Breast epithelium (tissue), 4 donors: ENCODE measurements at places on chromosomes 11 and 22.

DNA sequence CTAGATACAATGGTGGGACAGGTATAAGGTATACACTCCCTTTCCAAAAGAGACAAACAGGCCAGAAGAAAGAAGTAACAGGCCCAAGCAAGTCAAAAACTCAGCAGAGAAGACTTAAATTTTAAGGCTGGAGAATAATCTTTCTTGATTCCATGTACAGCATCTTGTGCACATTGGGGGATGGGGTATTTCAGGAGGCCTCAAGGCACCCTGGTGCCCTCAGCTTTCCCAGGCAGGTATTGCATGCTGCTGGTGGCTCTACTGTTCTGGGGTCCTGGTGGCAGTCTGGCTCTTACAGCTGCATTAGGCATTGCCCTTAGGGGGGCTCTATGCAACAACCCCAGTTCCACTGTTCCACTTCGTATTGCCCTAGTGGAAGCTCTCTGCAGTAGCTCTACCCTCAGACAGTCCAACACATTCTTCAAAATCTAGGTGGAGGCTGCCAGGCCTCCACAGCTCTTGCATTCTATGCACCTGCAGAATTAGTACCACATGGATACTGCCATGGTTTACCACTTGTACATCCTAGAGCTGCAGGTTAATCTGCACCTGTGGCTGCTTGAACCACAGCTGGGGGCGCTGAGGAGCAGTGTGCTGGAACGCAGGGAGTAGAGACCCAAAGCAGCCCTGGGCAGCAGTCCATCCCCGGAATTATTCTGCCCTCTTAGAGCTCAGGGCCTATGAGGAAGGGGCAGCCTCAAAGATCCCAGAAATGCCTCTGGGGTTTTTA is 4.2 kb upstream of the CTSC start:
- H3K36me3 ChIP-seq: no peaks in the 10 kb centered on the region
- no peaks in the 10 kb centered on the region for H3K27me3 ChIP-seq
- no peak overlapping the region for H3K27ac ChIP-seq

DNA sequence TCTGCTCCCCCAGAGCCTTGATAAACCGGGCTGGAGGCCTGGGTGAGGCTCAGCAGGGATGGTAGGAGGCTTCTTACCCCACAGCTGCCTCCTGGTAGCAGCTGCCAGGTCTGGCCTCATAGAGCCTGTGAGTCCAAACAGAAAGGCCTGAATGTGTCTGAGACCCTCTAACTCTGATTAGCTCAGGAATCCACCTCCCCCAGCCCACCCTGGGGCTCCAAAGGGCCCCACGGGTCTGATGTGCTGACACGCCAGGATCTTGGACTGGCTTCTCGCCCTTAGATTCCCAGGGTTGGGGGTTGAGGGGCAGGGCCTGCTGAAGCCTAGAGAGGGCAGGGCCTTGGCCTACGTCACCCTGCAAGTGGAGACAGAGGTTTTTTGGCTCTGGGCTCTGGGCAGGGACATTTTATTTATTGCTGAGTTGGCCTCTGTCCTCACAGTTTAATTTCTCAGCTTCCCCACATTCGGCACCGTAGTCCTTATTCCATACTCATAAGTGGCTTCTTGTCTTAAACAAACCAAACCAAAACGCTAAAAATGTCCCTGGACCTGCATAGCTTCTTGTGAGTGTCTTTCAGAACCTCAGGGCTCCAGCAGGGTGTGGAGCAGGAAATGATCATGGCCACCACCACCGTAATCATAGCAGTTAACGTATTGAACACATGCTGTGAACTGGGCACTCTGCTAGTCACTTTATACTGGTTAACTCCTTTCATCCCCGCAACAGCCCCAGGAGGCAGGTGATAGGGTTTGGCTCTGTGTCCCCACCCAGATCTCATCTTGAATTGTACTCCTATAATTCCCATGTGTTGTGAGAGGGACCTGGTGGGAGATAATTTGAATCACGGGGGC is 25.1 kb downstream of the KIAA1671 start:
- no peaks in the 10 kb centered on the region for H3K36me3 ChIP-seq
- no peak for DNase-seq
- H3K4me1 ChIP-seq: peaks cover 8% of the 10 kb centered on the region
- H3K27me3 ChIP-seq: no peaks in the 10 kb centered on the region
- peak overlapping the region; percentile 86 for H3K27ac ChIP-seq
- no peak overlapping the region for H3K4me3 ChIP-seq

DNA sequence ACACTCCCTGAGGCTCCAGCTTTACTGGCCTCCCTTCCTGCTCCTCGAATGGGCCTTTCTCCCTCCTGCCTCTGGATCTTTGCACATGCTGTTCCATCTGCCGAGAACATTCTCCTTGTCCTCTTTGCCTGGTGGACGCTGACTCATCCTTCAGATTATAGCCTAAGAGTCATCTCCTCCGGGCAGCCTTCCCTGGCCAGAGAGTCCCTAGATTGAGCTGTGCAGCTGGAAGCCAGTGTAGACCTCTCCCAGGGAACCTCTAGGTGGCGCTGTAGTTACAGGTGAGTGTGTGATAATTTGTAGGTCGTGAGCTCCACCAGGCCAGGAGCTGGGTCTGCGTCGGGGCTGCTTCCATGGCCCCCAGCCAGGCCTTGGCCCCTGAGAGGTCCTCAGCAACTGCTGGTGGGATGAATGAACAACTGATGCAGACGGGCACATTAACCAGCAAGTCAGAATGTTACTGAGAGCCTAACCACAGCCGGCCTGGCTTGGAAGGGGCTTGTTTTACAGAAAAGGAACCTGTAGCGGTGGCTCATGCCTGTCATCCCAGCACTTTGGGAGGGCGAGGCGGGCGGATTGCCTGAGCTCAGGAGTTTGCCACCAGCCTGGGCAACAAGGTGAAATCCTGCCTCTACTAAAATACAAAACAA is 8.7 kb downstream of the PNPLA5 start:
- no peak overlapping the region for H3K27ac ChIP-seq
- H3K36me3 ChIP-seq: no peaks in the 10 kb centered on the region
- peaks cover 40% of the 10 kb centered on the region for H3K27me3 ChIP-seq
- H3K4me3 ChIP-seq: no peak overlapping the region

DNA sequence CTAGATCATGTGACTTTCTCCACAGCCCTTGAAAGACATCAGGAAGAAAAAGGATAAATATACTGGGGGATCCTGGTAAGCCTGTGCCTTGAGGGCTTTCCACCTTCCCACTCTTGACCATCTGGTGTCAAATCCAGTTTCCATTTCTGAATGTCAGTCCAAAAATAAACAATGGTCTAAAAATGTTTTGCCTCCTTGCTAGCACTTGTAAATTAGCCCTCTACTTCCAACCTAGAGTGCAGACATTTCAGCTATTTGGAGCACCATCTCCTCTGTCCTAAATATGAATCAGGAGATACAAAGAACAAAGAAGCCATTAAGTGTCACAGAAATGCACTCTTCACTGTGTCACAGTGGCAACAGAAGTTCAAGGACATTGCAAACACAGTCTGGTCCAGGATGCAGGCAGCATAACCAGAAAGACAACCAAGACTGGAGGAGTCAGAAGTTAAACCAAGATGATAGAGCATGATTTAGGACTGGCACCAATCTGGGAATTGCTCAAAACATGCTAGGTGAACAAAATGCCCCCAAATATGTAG is 88.1 kb downstream of the CCDC34 start:
- H3K27me3 ChIP-seq: no peaks in the 10 kb centered on the region
- H3K36me3 ChIP-seq: no peaks in the 10 kb centered on the region
- DNase-seq: no peak
- no peaks in the 10 kb centered on the region for H3K4me1 ChIP-seq
- no peak overlapping the region for H3K27ac ChIP-seq

DNA sequence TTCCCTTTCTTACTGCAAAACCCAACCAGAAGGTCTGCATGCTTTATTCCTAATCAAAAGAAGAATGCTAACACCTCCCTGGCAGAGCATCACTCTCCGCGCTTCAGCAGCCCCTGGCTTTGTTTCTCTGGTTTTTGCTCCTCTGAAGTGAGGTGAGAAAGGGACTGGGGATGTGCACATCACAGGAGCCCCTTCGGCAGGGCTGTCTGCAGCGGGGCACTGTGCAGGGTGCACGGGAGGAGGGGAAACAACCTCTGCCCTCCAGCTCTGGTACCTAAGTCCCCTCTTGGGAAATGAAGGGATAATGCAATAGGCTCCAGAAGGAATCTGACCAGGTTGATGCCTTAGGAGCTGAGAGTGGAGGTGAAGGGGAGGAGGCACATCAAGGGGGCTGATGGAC is 312.7 kb downstream of the NTM start:
- no peaks in the 10 kb centered on the region for H3K4me1 ChIP-seq
- DNase-seq: no peak
- peaks cover 33% of the 10 kb centered on the region for H3K27me3 ChIP-seq
- H3K36me3 ChIP-seq: no peaks in the 10 kb centered on the region

DNA sequence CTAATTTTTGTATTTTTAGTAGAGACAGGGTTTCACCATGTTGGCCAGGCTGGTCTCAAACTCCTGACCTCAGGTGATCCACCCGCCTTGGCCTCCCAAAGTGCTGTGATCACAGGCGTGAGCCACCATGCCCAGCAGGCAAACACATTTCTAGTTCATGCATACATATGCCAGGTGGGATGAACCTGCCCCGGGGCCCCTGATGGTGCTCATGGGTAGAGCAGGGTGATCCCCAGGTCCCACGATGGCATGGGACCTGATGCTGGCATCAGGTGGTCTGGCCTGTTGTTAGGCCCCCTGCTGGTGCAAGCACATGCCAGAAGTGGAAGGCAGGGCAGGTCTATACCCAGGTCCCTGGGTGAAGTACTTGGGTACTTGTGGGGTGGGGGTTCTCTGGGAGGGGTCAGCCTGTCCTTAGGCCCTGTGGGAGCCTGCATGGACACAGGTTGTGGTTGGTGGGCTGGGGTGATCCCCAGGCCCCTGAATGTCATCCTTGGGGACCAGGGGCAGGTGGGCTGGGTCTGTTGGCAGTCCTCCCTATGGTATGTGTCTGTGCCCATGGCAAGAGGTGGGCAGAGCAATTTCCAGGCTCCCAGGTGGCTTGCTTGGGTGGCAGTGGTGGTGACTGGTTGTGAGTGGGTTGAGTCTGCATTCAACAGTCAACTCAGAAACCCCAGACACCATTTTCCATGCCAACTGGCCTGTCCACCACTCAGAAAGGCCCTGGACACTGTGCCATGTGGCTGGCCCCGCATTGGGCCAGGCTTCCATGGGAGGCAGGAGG is 9.6 kb upstream of the RGL4 start:
- DNase-seq: peak; percentile 47
- H3K4me1 ChIP-seq: no peaks in the 10 kb centered on the region
- no peak overlapping the region for H3K4me3 ChIP-seq
- H3K27me3 ChIP-seq: no peaks in the 10 kb centered on the region
- no peak overlapping the region for H3K27ac ChIP-seq
- no peaks in the 10 kb centered on the region for H3K36me3 ChIP-seq

GRCh38 chr11:104148074-104148473 is 15.9 kb downstream of the PDGFD start:
- no peak for DNase-seq
- H3K4me3 ChIP-seq: no peak overlapping the region
- H3K36me3 ChIP-seq: no peaks in the 10 kb centered on the region
- no peaks in the 10 kb centered on the region for H3K27me3 ChIP-seq

- no peak for DNase-seq
- peaks cover 22% of the 10 kb centered on the region for H3K4me1 ChIP-seq
- H3K27ac ChIP-seq: peak overlapping the region; percentile 67
- H3K27me3 ChIP-seq: no peaks in the 10 kb centered on the region
- no peak overlapping the region for H3K4me3 ChIP-seq
Observed at GRCh38 chr11:48088682-48089050, 108.3 kb downstream of the PTPRJ start.

DNA sequence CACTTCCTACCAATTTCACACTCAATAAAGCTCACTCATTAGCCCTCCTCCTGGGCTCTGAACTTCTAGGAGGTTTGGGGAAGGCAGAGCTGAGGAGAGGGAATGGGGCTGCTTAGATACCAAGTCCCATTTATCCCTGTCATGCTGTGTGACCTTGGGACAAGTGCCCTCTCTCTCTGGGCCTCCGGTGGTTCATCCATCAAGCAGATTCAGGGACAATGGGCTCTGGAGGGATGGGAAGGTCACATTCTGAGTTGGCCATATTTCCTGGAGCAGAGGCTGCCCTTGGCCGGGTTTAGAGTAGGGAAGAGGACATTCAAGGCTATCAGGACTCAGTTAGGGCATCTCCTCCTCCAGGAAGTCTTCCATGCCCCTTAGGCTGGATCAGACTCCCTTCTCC is 66.7 kb downstream of the PDE2A start:
- no peaks in the 10 kb centered on the region for H3K36me3 ChIP-seq
- no peaks in the 10 kb centered on the region for H3K4me1 ChIP-seq
- no peak for DNase-seq
- no peak overlapping the region for H3K27ac ChIP-seq
- no peaks in the 10 kb centered on the region for H3K27me3 ChIP-seq

DNA sequence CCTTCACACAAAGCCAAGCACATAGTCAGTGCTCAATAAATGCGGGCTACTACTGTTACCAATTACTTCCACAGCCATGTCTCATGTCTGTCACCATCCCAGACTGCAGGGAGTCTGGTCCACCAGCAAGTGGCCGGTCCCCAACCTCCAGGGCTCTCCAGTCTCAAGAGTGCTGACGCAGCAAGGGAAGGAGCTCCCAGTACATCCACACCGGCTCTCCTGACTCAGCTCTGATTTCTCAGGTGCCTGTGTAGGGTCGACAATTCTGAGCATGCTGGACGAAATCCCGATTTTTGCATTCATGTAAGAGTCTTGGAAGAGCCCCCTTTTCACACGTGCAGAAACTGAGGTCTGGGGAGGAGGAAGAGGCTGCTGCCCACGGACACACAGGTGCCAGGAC is 10.3 kb upstream of the NEFH start:
- no peaks in the 10 kb centered on the region for H3K36me3 ChIP-seq
- no peak for DNase-seq
- H3K27ac ChIP-seq: no peak overlapping the region
- no peaks in the 10 kb centered on the region for H3K4me1 ChIP-seq
- peak overlapping the region; percentile 47 for H3K4me3 ChIP-seq

- H3K36me3 ChIP-seq: no peaks in the 10 kb centered on the region
- DNase-seq: no peak
- no peaks in the 10 kb centered on the region for H3K27me3 ChIP-seq
- no peak overlapping the region for H3K4me3 ChIP-seq
- no peaks in the 10 kb centered on the region for H3K4me1 ChIP-seq
- peak overlapping the region; percentile 99 for H3K27ac ChIP-seq
Observed at GRCh38 chr11:75313513-75314272, 37.8 kb downstream of the ARRB1 start.

DNA sequence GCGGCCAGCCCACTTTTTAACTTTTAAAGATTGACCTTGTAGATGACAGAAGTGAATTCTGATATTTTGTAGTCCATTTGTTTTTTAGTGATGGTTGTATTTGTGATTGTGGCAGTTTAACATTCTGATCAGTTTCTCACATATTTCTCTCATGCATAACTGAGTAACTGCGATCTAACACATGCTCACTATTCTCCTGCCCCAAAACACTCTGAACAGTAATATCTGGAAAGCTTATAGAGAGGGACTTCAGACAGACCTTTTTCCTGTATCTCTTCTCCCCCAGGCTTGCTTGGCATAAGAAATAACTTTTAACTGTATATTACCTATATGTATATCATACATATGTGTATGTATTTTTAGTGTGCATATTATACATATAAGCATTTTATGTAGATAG is 37.3 kb upstream of the MYO18B start:
- no peak for DNase-seq
- no peak overlapping the region for H3K27ac ChIP-seq
- no peaks in the 10 kb centered on the region for H3K4me1 ChIP-seq
- H3K4me3 ChIP-seq: no peak overlapping the region

GRCh38 chr11:64867748-64868462 is 10.5 kb downstream of the EHD1 start:
- peak overlapping the region; percentile 75 for H3K27ac ChIP-seq
- peaks cover 44% of the 10 kb centered on the region for H3K4me1 ChIP-seq
- no peaks in the 10 kb centered on the region for H3K27me3 ChIP-seq
- no peak overlapping the region for H3K4me3 ChIP-seq

GRCh38 chr11:122175306-122175705 is 59.3 kb upstream of the BLID start:
- H3K27ac ChIP-seq: no peak overlapping the region
- H3K4me3 ChIP-seq: no peak overlapping the region
- H3K4me1 ChIP-seq: no peaks in the 10 kb centered on the region
- no peaks in the 10 kb centered on the region for H3K27me3 ChIP-seq
- H3K36me3 ChIP-seq: no peaks in the 10 kb centered on the region
